ENCODE measurements at places on chromosomes 1 and 21. TPM values are rescaled to one million over a fixed set of nuclear protein-coding genes. Genes with fewer than 3 reads are reported as not detected.

- no peak for DNase-seq
Observed at GRCh38 chr1:28126783-28127490, 38.5 kb upstream of the EYA3 start.

DNA sequence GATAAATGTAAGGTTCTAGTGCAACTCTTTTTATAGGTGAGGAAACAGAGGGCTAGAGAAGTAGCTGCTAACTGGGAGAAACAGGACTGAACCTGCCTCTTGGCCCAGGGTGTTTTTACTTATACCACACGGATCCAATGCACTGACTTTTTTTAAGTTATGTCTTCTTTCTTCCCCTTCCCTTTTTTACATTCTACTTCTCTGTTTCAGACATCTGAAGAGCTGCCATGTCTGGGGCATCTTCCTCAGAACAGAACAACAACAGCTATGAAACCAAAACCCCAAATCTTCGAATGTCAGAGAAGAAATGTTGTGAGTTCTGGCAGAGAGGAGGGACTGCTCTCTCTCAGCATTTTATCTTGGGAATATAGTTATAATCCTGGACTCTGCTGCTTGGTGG is 1.4 kb downstream of the PFKFB2 start:
- no peak for DNase-seq

GRCh38 chr1:160129966-160130365 is 14.4 kb downstream of the ATP1A2 start:
- no peak for DNase-seq

- DNase-seq: peak; percentile 62
Observed at GRCh38 chr1:11337580-11338073, 64.6 kb downstream of the UBIAD1 start.

GRCh38 chr1:44485229-44485933 is 80.3 kb downstream of the RNF220 start:
- no peak for DNase-seq

DNA sequence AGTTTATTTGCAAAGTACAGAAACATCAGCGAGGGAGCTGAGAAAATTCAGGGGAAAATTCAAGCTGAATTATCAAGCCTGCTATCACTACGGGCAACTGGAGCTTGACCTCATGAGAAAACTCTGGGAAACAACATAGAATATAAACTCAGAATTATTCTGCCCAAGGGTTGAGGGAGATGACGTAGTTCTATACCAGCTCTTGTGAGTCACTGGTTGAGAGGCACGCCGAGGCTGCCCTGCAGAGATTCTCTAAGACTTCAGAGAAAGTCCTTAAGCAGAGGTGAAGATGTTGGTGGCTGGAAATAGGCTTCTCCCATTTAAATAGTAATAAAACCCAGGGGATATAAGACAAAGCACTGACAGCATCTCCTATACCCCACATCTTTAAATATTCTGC is 12.3 kb downstream of the SYDE2 start:
- DNase-seq: no peak

The DESI2 gene
- polyA plus RNA-seq: 20.7 TPM

The OR2L2 gene
- polyA plus RNA-seq: 0.36 TPM

The BLACAT1 gene
- polyA plus RNA-seq: not detected

All from immature natural killer cell (primary cell).